ENCODE measurements at places on chromosomes 1 and 21.

GRCh38 chr21:39724944-39725343 is 20.0 kb upstream of the IGSF5 start:
- DNase-seq: no peak

GRCh38 chr1:236480758-236481436 is 42.9 kb upstream of the LGALS8 start:
- DNase-seq: no peak

GRCh38 chr1:220151454-220151853 is 57.5 kb downstream of the IARS2 start:
- DNase-seq: no peak

DNA sequence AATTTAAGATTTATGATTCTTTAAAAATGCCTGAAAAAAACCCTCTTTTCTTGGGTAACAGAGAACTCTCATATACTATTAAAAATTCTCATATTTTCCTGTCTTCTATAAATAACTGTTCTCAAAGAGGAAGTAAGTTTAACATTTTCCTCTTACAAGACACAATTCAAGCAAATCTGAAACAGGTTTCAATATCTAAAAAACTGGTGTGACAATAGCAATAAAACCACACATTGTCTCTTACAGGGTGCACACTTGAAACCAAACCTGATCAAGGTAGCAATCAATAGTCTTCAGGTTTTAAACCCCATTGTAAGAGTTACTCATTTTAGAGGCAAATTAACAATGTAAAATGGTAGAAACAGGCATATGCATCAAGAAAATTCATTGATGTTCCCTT is 28.0 kb downstream of the FUBP1 start:
- no peak for DNase-seq

- no peak for DNase-seq
These were observed 127.9 kb downstream of the URB2 start for GRCh38 chr1:229753764-229754551.

- DNase-seq: no peak
These were observed 374.9 kb upstream of the PBX1 start for GRCh38 chr1:164183854-164184635.

Data from activated CD8-positive, alpha-beta memory T cell treated with anti-CD3 and anti-CD28 coated beads for 48 hours (primary cell).